EL (cell line): ENCODE measurements at places on chromosomes 3 and 15.
A peak's percentile ranks its signal among the peaks of the same experiment; 100 is the strongest.

- no peak for DNase-seq
These were observed 67.5 kb upstream of the PRR23C start for GRCh38 chr3:139112230-139112558.

DNA sequence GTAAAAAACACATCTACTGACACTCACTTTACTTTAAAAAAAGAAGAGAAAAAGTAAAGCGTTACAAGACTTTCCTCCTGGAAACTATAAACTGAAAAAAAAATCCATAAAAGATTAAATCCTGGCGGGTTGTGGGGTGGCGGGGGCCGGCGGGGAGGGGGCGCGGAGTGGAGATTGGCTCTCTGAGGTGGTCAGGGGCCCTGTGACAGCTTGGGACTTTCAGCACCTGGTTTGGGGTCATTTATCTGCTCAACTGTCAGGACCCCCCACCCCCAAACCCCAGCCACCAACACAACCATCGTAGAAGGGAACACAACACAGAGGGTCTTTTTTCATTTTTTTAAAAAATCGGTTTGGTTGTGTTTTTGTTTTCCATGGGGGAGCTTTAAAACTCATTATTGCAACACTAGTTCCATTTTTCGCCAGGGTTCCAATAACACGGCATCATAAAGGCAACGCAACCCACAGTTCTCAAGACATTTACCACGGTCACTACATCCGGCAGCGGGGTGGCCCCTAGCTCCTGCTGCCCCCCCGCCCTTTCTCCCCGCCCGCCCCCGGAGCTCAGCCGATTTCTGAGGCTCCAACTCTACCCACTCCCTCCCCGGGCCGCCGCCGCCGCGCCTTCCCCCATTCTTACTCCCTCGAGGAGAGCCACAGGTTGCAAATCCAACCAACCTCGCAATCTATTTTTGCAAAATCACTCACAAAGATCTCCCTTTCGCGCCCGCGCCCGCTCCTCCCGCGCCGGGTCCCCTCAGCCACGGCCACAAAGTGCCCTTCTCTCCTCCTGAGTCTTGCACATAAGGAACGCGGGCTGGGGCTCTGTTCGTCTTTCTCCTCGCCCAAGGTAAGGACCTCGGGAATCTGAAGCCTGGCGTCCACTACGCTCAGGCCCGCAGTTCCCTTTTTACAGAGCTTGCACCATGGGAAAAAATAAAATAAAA, 1.8 kb downstream of the BCL6 start:
- DNase-seq, result peak; percentile 69

- DNase-seq, result no peak
These were observed 29.8 kb downstream of the HOMER2 start for GRCh38 chr15:82922737-82923136.

DNA sequence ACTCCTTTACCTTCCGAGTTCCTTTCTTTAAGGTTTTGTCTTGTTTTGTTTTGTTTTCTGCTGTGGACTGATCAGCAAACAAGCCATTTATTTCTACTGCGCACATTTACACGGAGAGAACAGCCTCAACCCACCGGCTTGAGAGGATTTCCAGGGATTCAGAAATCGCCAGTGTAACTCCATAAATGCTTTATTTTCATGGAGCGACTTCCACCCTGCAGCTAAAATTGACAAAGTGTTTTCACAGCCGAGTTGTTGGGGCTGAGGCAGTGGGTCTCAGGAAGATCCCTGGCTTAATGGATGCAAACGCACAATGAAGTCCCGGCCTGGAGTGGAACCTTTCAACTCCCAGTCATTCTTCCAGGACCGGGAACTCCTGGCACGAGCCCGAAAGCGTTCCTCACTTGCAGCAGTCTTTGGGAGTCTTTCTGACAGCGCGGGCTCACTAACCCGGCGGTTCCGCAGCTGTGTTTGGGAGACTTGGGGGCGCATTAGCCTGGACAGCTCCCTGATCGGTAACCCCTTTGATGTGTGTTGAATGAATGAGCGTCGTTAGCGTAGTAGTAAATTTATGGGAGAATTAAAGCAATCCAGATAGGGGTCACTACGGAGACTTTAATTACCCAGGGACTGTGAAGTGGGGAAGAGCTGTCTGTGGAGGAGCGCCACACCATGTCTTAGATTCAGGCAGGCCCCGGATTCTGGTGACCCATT, 785 bp upstream of the MYRIP start:
- peak; percentile 40 for DNase-seq

DNA sequence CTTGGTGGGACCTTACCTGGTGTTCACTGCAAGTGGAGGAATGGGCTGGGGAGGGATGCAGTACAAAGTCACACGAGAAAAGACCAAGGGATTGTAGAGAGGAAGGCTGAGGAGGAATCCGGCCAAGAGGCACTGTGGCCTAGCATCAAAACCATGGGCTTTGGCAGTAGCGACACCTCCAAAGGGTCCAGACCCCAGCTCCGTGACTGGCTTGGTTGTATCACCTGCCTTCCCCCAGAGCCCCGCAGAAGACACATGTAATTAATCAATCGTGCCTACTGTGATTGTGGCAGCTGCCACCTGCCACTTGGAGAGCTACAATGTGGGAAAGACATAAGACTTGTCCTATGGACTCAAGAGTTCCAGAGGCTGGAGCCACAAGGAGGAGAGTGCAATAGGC, 54.7 kb downstream of the ST8SIA2 start:
- no peak for DNase-seq

- no peak for DNase-seq
These were observed 19.1 kb upstream of the KLF13 start for GRCh38 chr15:31307270-31308184.

DNA sequence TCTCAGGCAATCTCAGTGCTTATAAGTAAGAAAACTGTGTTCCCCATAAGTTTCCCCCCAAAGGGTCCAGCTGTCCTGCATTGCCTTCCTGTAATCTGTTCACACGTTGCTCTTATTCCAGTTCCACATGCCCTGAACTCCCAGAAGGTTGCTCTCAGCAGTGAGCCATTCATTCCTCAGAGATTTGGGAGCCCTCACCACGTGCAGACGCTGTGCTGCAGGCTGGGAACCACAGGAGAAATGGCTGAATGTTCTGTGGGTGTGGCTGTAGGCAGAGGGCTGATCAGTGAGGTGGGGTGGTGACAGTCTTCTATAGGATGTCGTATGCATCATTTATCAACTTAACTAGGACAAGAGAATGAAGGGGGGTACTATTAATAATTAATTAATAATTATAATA, 3.3 kb upstream of the THSD4 start:
- peak; percentile 43 for DNase-seq

- no peak for DNase-seq
These were observed 273.4 kb downstream of the IGSF11 start for GRCh38 chr3:118761291-118761606.

DNA sequence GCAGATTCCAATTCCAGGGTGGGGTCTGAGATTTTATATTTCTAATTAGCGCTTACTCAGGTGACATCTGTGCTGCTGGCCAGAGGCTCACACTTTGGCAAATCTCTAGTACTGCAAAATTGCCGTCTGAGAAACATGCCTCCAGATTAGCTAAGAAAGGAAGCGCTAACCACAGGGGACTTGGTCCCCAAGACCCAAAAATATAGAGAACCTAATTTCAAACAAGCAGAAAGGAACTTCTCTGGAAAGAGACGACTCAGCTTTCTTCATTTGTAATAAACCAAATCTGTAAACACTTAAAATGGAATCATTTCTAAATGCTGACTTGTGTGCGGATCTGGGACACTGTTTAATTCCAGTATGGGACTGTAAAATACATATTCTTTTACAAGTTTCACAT, 55.7 kb downstream of the B3GNT5 start:
- no peak for DNase-seq

DNA sequence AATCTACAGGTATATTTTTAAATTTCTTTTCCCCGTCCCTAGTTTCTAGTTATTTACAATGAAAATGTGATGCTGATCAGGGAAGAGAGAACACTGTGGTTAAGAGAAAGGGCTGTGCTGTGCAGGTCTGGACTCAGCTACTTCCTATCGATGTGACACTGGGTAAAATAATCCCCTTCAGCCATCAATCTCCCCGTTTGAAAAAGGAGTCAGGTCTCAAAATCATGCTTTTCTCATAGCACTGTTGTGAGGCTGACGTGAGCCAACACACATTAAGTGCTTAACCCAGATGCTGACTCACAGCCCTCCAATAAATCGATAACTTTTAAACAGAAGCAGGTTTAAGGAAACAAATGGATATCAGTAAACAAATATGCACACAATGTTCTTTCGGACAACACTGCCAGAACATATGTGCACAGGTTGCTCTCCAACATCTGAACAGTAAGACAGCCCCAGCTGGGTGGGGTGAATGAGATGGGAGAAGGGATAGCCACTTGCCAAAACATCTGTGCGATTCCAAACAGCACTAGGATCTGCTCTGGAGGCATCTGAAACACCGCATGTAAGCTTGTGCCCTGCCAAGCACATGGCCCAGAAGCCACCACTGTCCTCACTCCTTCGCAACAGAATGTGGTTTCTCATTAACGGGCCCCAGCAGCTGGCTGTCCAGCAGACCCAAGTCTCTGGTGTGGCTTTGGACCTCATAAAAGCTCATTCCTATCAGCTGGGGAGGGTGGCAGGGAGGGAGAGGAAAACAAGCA, 143.2 kb upstream of the PRICKLE2 start:
- no peak for DNase-seq

DNA sequence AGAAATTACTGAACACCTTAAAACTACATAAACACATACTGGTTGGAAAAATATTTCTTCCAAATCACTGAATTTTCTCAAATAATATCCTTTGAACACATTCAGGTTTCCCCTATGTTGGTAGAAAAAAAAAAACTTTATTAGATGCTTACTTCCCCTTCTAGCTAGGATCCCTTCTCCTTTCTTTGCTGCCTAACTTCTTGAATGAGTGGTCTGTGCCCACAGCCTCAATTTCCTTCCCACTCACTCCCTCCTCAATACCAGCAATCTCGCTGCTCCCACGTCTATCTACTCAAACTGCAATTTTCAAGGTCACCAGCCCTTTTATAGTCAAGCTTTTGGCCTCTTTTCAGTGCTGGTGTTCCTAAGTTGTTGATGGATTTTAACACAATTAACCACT, 8.3 kb downstream of the CD200R1 start:
- DNase-seq, result no peak

DNA sequence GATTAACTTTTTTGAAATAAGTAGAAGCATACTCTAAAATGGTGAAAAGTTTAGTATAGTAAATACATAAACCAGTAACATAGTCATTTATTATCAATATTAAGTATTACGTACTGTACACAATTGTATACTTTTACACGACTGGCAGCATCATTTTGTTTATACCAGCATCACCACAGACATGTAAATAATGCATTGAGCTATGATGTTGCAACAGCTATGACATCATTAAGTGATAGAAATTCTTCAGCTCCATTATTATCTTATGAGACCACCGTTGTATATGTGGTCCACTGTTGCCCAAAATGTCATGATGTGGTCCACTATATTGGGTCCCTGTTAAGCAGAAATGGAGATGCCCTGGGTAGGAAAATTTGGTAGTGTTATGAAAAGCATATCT, 51.3 kb downstream of the DRD3 start:
- DNase-seq, result no peak

DNA sequence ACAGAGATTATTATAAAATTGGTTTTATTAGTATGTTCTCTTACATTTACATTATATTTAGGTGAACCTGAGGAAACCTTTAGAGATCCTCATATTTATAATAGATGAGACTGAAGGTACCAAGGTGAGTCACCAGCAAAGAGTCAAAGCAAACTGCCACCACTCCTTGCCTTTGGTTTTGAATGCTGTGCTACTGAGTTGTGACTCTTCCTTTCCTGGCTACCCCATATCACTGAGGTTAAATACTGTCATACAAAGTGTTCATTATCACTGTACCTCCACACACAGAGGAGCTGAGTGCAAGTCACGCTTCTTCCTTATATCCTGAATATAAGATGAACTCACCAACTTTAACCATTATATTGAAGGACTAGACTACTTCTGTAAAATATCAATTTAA, 168.2 kb downstream of the CBLB start:
- no peak for DNase-seq

GRCh38 chr3:117610156-117610555, 900.6 kb downstream of the TUSC7 start:
- no peak for DNase-seq

- DNase-seq, result peak; percentile 72
These were observed 5.5 kb upstream of the PLXND1 start for GRCh38 chr3:129611812-129612533.

- no peak for DNase-seq
These were observed 5.5 kb upstream of the FAM174B start for GRCh38 chr15:92661069-92661468.

GRCh38 chr3:12816521-12817342, 20.3 kb downstream of the CAND2 start:
- DNase-seq, result no peak

DNA sequence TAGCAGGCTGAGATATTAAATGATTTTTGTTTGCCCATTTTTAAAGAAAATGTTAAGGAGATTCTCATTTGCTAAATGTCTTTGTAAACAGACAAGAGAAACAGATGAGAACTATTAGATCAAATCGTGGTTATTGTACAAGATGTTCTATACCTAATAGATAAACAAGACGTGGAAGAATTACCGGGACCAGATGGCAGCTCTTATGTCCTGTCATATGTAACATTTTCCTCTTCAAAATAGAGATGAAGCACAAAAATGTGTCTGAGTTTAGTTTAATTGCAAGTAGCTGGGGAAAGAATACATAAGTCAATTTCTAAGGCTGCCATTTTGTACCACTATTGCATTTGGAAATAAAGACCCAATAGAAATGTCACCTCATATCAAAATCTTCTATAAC, 553.7 kb downstream of the TUSC7 start:
- DNase-seq, result no peak

DNA sequence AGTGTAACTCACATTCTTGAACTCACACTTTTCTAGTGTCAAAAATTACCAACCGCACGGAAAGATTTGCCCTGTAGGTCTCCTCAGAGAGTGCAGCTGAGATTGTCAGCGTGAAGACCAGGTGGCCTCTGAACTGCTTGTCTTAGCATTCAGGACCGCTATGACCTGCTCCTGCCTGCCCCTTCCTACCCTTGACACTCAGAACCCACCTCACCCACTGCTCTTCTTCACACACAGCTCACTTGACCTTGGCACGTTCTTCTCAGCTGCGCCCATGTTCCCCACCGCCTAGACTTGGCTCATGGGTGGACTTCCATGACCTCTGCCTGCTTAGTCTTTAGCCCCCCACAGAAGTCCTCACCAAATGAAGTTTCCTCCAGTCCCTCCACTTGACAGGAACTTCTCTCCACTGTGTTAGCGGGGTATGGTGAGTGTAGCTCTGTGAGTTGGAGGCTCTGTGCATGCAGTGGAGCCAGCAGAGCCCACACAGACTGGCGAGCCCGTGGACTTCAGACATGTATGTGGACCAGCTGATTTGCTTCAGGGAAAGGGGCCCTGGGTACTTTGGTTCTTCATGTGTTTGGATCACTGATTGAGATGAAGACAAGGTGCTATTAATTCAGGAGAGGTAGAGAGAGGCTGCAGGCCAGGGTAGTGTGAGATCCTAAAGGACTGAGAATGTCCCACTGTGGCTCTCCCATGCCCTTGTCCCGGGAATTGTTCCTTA, 221.3 kb downstream of the OPA1 start:
- no peak for DNase-seq
